ENCODE measurements at places on chromosomes 13 and 19. TPM values are rescaled to one million over a fixed set of nuclear protein-coding genes. Genes with fewer than 3 reads are reported as not detected.

Gene ZNF224
- total RNA-seq = 23.2 TPM

Gene LGALS4
- 0.14 TPM for total RNA-seq

Gene SIGLEC8
- total RNA-seq = not detected

Gene GNA15
- 93.0 TPM for total RNA-seq

Gene FEM1A
- total RNA-seq = 29.8 TPM

Gene TARM1
- total RNA-seq = not detected

Gene PDE4C
- total RNA-seq = 0.14 TPM
